ENCODE measurements at places on chromosomes 5 and 9. TPM values are rescaled to one million over a fixed set of nuclear protein-coding genes. Genes with fewer than 3 reads are reported as not detected.

The LEAP2 gene
- 3.2 TPM for total RNA-seq

The SPINK6 gene
- not detected for total RNA-seq

The IDNK gene
- 8.2 TPM for total RNA-seq

GRCh38 chr5:102823441-102823874, 68.4 kb downstream of the PAM start:
- DNase-seq = no peak

DNA sequence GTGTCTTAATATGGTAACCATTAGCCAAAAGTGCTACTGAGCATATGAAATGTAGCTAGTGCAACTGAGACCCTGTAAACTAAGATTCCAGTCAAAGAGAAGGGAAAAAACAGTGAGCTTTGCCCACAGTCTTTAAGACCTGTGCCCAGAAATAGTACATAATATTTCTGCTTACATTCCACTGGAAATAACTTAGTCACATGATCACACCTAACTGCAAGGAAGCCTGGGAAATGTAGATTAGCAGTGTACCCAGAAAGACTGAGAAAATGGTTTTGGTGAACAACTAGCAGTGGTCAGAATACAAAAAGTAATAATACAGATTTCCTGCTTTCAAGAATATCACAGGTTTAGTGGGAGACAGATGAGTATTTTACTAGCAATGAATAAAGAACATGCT, 2.5 kb upstream of the CPLANE1 start:
- no peak for DNase-seq

The EFNA5 gene
- not detected for total RNA-seq

- no peak for DNase-seq
Observed at GRCh38 chr9:112689161-112689740, 28.7 kb downstream of the INIP start.

The GHR gene
- not detected for total RNA-seq

The FRMPD1 gene
- total RNA-seq = not detected

DNA sequence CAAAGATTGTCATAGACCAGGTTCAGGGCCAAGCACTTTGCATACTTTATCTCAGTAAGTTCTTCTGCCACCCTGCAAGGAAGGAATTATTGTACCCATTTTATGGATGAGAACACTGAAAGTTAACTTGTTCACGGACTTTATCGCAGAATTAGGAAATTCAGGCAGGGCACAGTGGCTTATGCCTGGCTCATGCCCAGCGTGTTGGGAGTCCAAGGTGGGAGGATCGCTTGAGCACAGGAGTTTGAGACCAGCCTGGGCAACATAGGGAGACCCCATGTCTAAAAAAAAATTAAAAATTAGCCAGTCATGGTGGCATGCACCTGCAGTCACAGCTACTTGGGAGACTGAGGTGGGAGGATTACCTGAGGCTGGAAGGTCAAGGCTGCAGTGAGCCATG, 72.4 kb downstream of the MFAP3 start:
- no peak for DNase-seq

The FOXD4L4 gene
- total RNA-seq = 0.13 TPM

The SYNPO gene
- 0.08 TPM for total RNA-seq

The FRMD3 gene
- total RNA-seq = 0.30 TPM

DNA sequence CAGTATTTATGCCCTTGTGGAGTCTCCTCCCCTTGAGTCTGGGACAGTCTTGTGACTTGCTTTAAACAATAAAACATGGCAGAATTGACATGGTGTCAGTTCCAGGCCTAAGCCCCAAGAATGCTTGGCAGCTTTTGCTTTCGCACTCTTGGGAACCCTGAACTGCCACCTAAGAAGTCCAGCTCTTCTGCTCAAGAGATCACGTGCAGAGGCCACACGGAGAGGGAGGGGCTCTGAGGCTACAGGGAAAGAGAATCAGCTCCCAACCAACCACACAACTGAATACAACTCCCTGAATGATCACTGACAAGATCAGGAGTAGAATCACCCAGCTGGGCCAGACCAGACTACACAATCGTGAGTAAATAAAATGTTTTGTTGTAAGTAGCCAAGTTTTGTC, 97.6 kb downstream of the MED27 start:
- no peak for DNase-seq

DNA sequence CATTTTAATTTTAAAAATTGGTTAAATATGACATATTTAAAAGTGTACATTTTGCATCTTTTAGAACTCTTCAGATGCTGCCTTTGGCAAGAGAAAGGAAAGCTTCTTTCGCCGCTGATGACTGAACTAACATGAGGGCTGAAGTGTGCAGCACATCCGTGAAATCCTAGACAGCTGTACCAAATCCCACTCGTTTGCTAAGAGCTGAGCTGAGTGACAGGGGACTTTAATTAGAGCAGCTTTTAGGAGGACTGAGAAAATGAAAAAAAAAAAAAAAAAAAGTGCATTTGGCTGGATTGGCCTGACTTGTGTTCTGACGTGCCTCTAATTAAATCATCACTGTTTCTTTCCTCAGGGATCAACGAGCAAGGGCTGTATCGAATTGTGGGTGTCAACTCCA, 271.3 kb downstream of the ARHGAP26 start:
- DNase-seq = no peak

- no peak for DNase-seq
Observed at GRCh38 chr9:104725014-104725413, 22.5 kb upstream of the NIPSNAP3A start.

Measured in activated CD4-positive, alpha-beta memory T cell treated with anti-CD3 and anti-CD28 coated beads, Interleukin-2, amount 10 ng/mL, durations not matched to agents 7 days and 5 days (primary cell).